ENCODE measurements at places on chromosomes 16 and 17.

GRCh38 chr16:84434800-84435199 is 66.5 kb downstream of the ATP2C2 start:
- no peak for DNase-seq

DNA sequence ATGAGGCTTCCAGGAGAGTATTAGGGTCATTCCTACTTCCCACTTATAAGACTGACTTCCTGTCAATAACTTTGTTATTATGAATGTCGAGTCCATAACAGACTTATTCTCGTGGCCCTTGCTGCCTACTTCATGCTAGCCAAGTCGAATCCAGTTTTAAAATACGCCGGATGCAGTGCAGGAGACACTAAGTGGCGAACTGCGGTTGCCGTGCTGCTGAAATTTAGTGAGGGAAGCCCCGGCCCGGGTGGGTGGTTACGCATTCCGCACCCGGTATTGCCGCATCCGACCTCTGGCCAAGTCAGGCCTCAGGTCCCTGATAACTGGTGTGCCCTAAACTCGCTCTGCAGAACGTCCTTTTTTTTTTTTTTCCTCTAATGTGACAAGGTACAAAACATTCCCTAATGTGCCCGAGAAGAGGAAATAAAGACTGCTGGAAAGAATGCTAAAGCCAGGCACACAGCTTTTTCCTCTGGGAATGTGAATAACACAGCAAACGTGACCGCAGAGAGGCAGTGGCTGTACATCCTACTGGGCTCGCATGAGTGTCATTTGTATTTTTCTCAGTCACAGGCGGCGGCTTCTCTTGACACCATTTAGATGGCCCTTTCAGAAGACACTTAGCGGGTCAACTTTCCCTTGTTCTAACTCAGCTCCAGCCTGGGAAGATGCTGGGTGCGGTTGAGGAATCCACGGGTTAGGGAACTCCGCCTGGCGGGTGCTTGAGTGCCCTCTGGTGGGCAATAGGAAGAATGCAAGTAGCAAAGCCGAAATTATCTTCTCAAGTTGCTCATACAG is 7.1 kb upstream of the AKTIP start:
- peak; percentile 35 for DNase-seq

DNA sequence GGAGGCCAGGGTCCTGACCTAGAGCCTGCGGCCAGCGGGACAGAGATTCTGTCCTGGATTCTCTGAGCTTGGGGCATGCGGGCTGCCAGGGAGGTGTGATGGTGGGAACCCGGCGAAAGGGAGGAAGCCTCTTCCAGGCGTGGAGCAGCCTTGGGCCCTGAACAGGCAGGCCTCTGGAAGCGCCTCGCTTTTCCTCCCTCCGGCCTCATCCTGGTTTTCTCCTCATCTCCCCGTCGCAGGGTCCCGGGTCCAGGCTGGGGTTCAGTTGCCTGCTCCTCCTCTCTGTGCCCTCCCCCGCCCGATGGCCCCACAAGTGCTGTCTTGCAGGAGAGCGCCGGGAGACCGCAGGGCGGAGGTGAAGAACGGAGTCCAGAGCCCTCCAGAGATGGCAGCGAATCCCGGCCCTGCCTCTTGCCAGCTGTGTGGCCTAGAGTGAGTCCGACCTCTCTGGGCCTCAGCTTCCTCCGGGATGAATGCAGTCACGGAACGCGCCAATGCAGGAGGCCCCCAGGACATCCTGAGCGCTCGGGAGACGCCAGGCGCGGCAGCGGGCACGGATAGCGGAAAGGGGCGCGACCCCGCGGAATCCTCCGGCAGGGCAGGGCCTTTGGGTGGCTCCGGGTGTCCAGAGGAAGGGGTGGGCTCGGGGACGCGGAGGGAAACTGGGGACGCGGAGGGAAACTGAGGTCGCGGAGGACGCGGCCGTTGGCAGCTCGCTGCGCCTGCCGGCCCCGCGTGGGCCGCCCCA is 553 bp upstream of the RAB11FIP4 start:
- DNase-seq, result no peak

GRCh38 chr16:67613808-67614207 is 31.1 kb upstream of the CARMIL2 start:
- no peak for DNase-seq
